ENCODE measurements at places on chromosomes 7 and 10. TPM values are rescaled to one million over a fixed set of nuclear protein-coding genes. Genes with fewer than 3 reads are reported as not detected.

The SPDYE2B gene
- polyA plus RNA-seq: not detected

The CCDC146 gene
- polyA plus RNA-seq: 6.0 TPM

The SFRP5 gene
- 110 TPM for polyA plus RNA-seq

The CDH23 gene
- polyA plus RNA-seq: 2.9 TPM

The AUTS2 gene
- 7.0 TPM for polyA plus RNA-seq

Data from right cardiac atrium (tissue), 5 donors.